T-helper 9 cell (primary cell): ENCODE measurements at places on chromosomes 2 and 18.

GRCh38 chr2:232925821-232926156 is 55.7 kb downstream of the SNORC start:
- DNase-seq, result no peak

DNA sequence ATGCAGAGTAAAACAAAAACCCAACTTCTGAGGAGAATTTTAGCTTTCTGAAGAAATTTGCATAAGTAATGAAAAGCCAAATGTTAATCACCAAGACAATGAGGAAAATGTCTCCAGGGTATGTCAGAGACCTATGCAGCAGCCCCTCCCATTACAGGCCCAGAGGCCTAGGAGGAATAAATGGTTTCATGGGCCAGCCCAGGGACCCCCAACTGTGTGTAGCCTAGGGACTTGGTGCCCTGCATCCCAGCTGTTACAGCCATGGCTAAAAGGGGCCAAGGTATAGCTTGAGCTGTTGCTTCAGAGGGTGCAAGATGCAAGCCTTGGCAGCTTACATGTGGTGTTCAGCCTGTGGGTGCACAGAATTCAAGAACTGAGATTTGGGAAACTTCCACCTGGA is 1256.9 kb upstream of the PIK3C3 start:
- no peak for DNase-seq

- no peak for DNase-seq
Observed at GRCh38 chr2:127776122-127776780, 34.7 kb downstream of the WDR33 start.

DNA sequence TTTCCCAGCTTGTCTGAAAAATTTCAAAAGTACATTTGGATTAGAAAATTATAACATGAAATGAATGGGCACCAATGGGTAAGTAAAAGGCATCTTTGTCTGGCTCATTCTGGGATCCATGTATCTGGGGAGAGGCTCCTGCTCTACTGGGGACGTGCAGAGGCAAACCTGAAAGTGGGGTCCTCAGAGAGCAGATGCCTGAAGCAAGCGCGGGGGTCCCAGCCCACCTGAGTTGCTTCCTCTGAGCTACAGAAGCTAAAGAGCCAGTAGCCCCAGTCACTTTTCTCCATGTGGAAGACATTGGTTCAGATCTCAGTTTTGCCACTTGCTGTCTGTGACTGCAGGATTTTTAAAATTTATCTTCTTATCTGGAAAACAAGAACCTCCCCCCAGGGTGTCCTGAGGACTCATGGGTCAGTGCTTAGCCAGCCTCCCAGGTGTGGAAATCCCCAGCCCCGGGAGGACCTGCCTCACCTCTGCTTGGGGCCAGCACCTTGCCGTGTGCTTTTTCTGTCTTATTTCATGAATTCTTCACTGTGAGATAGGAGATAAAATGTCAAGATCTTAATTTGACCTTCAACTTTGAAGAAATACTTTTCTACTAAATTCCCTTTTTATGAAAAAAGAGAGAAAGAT is 25.1 kb upstream of the ODC1 start:
- no peak for DNase-seq

DNA sequence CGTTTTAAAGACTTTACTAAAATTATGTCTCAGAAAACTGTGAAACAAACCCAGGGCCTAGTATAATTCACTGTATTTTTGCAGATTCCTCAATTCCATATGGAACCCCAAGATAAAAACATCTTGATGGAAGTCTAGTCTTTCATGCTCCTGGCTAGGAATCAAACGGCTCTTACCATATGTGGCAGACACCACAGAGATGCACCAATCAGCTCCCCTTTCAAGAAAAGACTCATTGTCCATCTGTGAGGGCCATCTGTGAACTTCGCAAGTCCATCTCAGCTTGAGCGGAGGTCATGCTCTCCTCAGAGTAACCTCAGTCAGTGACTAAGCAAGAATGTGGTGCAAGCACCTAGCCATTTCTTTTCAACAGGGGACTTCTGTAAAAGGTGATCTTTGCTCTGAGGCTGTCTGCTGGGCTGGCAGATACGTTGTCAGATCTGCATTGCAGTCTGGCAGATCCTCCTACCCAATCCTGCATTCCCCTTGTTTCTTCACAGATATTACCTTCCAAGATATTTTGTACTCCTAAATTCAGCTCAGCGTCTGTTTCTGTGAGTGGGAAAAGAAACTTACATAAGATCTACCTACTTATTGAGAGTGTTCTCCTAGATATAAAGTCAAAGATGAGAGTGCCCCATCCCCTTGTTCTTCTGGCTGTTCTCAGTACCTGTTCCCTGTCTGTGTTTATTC is 419.3 kb downstream of the SPAG16 start:
- DNase-seq, result no peak

GRCh38 chr18:43635397-43635796 is 358.1 kb upstream of the SYT4 start:
- no peak for DNase-seq

GRCh38 chr2:9260464-9260918 is 53.9 kb downstream of the ASAP2 start:
- no peak for DNase-seq

- no peak for DNase-seq
Observed at GRCh38 chr2:169439900-169440299, 39.4 kb upstream of the BBS5 start.

- DNase-seq, result no peak
Observed at GRCh38 chr2:111665551-111666116, 218.4 kb downstream of the ANAPC1 start.

DNA sequence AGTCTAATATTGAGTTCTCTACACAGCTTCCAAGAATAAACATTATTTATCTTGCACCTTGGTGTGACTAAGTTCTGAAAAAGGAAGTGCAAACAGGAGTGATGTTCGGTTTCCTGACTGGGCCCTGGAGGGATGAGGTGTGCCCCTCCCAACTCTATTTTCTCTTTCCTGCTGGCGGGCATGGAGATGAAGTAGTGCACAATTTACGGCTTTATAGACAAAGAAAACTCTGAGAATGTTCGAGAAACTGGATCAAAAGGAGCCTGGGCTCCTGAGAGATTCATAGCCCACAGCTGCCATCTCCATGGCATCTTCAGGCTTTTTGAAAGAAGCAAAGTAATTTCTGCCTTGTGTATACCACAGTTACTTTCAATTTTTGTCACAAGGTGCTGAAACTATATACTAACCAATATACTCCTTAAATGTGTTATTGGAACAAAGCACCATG is 22.3 kb downstream of the LRATD1 start:
- DNase-seq, result no peak

- no peak for DNase-seq
Observed at GRCh38 chr2:197204519-197205250, 105.9 kb downstream of the ANKRD44 start.

DNA sequence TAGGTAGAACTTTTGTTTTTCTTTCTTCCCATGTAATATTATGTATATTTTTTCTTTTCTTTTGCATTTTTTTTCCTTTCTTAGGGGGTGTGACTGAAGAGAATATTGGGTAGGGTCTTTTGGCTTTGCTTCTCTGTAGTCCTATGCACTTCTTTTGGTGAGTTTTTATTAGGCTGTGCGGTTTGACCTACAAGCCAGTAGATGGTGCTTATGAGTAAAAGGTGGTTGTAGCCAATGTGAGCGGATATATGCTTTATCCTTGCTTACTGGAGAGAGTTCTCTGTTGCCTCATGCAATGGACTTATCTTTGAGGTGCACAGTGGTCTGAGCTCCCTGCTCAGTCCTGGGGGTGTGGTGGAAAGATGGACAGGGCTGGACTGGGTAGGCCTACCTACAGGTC is 52.7 kb downstream of the DSEL start:
- no peak for DNase-seq

- no peak for DNase-seq
Observed at GRCh38 chr2:31363956-31364750, 50.4 kb downstream of the XDH start.

GRCh38 chr2:111919365-111919764 is 21.0 kb downstream of the MERTK start:
- no peak for DNase-seq

GRCh38 chr18:49858309-49859020 is 45.1 kb upstream of the ACAA2 start:
- peak; percentile 56 for DNase-seq

GRCh38 chr18:58335223-58335622 is 291.2 kb downstream of the NEDD4L start:
- DNase-seq, result no peak

GRCh38 chr2:175432021-175432420 is 250.5 kb upstream of the ATP5MC3 start:
- DNase-seq, result no peak

DNA sequence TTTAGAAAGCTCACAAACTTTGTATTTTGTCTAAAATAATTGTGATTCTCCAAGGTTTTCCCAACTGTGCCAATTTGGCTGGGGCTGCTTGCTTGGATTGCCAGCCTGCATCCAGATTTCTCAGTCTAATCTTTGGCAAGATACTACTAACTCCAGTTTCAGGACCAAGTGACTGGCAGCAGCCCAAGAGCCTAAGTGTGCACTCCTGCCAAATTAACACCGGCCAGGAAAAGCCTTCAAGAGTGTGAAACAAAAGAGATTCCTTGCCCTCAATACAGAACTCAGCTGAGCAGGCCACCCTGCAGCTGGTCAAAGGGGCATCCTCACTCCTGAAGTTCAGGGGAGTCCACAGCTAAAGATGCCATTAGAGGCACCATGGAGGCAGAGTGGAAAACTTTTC is 589.0 kb upstream of the ACVR2A start:
- no peak for DNase-seq

DNA sequence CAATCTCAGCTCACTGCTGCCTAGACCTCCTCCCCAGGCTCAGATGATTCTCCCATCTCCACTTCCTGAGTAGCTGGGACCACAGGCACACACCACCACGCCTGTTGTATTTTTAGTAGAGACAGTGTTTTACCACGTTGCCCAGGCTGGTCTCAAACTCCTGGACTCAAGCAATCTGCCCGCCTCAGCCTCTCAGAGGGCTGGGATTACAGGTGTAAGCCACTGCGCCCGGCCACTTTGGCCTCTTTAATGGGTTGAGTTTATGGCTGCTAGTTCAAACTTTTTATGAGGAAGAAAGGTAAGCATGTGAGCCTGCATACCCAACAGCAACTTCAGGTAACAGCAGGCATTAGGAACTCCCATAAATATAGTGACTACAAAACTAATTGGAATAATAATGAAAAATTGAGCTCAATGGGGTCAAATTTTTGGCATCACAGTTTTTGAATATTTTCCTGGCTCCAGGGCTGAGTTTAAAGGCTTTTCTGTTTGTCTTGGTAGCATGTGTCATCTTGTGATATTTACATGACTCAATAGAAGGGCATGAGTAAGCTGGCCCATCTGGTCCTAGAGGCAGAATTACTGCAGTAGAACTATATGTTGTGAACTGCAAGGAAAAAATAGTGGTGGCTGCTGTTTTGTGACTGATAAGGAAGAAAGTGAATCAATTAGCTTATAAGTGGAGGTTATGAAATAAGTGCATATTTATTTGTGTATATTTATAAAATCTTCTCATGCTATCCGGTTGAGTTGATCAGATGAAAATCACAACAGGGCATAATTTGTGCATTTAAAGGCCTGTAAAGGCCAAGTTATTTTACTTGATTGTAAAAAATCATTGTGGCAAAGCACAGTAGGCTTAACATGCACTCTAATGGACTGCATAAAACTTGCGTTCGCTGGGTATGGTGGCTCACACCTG is 24.8 kb downstream of the GALM start:
- DNase-seq, result no peak

- DNase-seq, result no peak
Observed at GRCh38 chr2:151459358-151459757, 49.7 kb downstream of the RIF1 start.

DNA sequence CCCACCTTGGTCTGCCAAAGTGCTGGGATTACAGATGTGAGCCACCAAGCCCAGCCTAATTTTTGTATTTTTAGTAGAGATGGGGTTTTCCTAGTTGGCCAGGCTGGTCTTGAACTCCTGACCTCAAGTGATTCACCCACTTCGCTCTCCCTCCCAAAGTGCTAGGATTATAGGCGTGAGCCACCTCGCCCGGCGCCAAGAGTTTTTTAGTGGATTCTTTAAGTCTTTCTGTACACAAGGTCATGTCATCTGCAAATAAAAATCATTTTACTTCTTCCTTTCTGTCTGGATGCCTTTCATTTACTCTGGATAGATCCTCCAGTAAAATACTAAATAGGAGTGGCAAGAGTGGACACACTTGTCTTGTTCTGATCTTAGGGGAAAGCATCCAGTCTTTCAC is 61.7 kb downstream of the KCMF1 start:
- DNase-seq, result no peak

DNA sequence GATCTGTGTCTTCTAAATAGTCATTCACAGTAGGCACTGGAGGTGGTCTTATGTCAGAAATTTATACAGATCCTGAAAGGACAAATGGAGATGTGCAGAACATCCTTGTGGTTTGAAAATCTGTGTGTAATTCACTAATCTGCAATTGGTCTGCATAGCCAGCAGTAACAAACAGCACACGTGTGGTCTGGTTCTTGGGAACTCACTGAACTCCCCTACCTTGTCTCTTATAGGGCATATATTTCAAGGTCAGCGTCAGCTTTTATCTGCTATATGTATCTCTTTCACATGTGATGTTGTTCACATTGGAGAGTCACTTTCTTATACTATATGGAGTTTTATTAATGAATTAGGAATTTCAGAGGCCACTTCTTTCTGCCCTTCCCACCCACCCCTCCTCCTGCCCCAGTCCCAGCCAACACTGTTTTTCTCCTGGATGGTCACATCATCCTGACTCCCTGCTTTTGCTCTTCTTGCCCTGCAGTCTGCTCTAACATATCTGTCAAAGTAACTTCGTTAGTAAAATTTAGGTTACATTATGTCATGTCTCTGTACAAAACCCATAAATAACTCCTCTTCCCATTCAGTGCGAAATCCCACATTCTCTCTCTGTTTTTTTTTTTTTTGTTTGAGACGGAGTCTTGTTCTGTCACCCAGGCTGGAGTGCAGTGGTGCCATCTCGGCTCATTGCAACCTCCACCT is 35.4 kb upstream of the CABYR start:
- DNase-seq, result no peak
